ENCODE measurements at places on chromosomes 13 and 19.

- no peak for DNase-seq
Measured at GRCh38 chr13:101967781-101968180, 434.1 kb downstream of the FGF14 start.

DNA sequence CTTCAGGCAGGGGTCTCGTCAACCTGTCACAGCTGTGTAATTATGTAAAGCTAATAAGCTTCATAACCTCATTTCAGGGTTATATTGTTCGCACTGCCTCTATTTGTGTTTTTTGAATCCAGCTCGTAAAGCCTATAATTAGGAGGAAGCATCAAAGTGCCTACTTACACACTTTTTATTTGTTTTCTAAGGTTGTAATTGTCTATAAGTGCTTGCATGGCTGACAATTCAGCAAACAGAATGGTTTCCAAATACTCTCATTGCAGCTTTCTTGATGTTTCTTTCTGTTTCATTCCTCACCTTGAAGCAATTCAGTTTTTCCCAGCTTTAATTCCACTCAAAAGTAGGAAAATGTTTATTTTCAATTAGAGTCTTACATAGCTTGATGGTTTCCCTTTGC lies 336.3 kb downstream of the HS6ST3 start:
- DNase-seq: no peak

DNA sequence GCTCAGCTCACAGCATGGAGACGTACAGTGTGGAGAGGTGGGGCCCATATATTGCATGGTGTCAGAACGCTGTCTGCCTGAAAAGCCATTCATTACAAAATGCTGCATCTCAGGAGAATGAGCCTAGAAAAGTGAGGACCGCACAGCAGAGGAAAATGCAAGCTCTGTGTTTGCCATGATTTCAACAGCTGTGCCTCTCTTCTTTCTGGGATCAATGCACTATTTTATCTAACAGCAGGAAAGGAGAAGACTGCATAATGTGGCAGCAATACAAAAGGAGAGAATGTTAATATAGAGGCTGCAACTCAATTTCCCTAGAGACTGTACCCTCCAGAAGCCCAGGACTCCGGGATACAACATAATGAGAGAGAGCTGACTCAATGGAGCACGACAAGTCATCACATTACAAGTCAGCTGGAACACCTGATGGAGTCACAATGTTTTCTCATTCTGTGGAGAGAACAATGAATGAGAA lies 368.0 kb downstream of the FGF14 start:
- no peak for DNase-seq

DNA sequence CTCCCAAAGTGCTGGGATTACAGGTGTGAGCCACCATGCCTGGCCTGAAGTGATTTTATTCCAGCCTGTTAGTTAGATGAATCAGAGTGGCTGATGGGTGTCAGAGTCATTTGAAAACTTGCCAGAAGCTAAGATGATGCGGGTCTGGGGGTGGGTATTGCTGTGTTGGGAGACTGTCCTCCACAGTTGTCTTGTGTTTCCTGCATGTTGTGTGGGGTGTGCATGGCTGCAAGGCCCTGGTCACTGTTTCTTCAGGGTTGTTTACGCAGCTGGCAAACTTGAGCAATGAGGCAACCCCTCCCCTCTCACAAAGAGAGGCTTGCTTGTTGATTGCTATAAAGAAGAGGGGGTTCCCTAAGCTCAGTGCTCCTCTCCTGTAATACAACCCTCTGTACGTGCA lies 71.8 kb downstream of the TRPM4 start:
- DNase-seq: no peak

GRCh38 chr19:14677464-14677863 lies 2.8 kb upstream of the ADGRE3 start:
- no peak for DNase-seq

- DNase-seq: no peak
Measured at GRCh38 chr19:49858088-49858985, 7.4 kb downstream of the PTOV1 start.

GRCh38 chr19:28377077-28377476 lies 835.9 kb downstream of the UQCRFS1 start:
- no peak for DNase-seq

- DNase-seq: no peak
Measured at GRCh38 chr13:92537471-92537870, 689.1 kb upstream of the GPC6 start.

DNA sequence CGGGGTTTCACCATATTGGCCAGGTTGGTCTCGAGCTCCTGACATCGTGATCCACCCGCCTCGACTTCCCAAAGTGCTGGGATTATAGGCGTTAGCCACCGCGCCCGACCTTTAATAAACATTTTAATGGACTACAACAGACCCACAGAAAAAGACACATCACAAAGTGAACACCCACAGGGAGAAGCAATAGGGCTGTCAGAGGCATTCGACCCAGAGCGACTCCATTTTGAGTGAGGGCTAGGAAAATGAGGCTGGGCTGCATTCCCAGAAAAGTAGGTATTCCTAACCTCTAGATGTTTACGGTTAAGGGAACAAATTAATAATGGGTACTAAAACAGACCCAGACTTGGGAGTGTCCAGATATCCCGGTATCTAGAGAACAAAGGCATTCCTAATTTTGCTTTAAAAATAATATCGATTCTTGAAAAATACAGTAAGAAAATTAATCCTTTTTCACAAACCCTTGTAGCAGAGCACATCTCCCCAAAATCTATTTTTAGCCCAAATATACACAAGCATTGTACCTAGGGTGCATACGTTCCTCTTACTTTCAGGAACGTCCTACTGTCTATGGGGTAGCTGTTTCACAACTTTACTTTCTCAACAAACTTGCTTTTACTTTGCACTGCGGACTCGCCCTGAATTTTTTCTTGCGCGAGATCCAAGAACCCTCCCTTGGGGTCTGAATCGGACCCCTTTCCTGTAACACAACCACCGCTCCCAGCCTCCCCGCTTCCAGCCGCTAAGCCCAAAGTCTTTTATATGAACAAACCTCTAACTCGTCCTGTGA lies 811 bp upstream of the ZNF8 start:
- DNase-seq: peak; percentile 1

- DNase-seq: no peak
Measured at GRCh38 chr19:54955376-54955775, 8.0 kb upstream of the NLRP7 start.

DNA sequence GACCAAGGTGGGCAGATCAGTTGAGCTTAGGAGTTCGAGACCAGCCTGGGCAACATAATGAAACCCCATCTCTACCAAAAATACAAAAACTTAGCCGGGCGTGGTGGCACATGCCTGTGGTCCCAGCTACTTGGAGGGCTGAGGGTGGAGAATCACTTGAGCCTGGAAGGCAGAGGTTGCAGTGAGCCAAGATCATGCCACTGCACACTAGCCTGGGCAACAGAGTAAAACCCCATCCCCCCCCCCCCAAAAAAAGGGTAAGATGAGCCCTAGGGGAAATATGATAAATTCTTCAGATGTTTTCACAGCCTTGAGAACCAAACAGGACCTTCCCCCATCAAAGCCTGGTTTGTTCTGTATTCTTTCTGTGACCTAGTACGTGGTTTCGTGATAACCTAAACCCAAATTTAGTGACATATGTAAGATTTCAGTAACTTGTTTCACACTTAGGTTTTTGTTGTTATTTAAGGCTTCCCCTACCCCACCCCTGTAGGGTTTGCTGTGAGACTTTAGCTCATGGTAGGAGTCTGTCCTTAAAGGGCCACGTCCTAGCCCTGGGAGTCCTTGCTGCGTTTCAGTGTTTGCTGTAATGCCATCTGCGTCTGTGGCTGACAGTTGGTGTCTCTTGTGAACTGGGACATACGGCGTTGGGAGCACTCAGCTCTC lies 49.6 kb downstream of the MYO9B start:
- peak; percentile 24 for DNase-seq

GRCh38 chr13:22592515-22592914 lies 588.3 kb upstream of the SGCG start:
- no peak for DNase-seq

GRCh38 chr13:94696171-94696570 lies 16.2 kb downstream of the SOX21 start:
- DNase-seq: no peak

DNA sequence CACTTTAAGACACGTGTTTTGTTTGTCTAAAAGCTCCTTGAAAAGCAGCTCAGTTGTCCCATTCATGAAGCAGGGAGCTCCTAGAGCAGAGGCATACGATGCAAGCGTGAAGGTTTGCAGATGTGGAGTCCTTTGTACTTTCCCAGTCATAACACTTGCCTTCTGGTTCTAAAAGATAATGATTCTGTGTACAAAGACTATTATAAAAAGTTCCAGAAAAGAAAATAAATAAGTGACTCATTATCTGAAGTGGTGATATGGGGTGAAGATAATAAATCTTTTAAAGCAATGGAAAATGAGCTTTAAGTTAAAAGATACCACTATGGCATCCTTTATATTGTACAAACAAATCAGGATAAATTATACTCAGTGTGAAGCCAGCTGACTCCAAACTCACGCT lies 569.9 kb downstream of the MYO16 start:
- DNase-seq: no peak

GRCh38 chr13:50460358-50460757 lies 383.1 kb downstream of the DLEU7 start:
- no peak for DNase-seq

DNA sequence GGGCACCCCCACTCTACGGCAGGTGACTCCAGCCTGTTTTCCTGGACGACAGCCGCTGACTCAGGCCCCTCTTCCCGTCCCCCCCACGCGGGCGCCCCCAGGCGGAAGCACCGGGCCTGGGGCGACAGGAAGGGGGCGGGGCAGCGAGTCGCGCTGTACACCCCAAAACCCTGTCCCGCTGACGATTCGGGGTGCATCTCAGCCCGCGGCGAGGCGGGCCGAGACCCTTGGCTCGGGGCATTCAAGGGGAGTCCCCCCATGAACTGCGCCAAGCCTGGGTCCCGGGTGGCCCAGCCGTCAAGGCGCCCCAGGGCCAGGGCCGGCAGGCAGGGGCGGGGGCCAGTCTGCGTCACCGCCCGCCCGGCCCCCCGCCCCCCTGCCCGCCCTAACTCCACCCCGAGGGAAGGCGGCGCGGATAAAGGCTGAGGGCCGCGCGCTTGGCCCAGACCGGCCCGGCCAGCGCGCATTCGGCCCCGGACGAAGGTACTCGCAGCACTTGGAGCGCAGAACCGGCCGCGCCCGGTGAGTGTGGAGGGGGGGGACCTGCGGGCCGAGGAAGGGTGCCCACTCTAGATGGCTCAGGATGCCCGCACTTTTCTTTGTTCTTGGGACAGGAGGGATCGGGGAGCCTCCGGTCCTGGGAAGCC lies at the start of gene MIDN:
TSS of gene MIDN (plus strand) at position 445 of the 647 bp plus-strand sequence. CDS start 1,714 bp downstream, outside the sequence.
- no peak for DNase-seq

DNA sequence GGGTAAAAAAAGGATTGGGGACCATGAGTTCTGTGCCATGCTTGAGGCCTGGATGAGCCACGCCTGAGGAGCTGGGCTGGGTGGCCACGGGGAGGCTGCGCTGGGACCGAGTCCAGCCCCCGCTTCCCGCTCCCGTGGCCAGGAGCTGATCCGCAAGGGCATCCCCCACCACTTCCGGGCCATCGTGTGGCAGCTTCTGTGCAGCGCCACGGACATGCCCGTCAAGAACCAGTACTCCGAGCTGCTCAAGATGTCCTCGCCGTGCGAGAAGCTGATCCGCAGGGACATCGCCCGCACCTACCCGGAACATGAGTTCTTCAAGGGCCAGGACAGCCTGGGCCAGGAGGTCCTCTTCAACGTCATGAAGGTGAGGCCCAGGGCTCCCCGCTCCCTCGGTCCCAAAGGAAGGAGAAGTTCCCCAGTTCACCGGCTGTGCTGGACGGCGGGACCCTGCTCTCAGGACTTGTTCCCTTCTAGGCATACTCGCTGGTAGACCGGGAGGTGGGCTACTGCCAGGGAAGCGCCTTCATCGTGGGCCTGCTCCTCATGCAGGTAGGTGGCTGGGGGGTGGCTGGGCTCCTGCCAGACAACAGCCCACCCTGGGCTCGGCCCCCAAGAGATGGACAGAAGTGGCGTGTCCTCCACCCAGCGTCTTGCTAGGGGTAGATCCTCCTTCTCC lies 18.9 kb downstream of the EVI5L start:
- no peak for DNase-seq

GRCh38 chr13:99004978-99005377 lies 27.1 kb upstream of the DOCK9 start:
- DNase-seq: no peak

- DNase-seq: no peak
Measured at GRCh38 chr19:10768936-10769335, 51.1 kb downstream of the DNM2 start.

DNA sequence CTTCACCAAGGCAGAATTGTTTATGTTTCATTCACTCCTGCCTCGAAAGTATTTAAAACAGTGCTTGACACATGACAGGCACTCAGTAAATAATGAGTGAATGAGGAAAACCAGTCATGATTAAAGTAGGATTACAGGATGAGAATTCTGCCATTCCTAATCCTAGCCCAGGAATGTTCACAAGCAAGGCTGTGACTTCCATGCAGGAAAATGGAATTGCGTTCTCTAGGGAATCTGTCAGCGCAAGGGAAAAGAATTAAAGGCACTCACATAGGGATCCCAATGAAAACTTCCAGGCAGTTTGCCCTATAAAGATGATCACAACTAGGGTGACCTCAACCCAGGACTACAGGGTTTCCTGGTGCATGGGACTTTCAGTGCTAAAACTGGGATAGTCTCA lies 143.4 kb downstream of the CYSLTR2 start:
- no peak for DNase-seq

DNA sequence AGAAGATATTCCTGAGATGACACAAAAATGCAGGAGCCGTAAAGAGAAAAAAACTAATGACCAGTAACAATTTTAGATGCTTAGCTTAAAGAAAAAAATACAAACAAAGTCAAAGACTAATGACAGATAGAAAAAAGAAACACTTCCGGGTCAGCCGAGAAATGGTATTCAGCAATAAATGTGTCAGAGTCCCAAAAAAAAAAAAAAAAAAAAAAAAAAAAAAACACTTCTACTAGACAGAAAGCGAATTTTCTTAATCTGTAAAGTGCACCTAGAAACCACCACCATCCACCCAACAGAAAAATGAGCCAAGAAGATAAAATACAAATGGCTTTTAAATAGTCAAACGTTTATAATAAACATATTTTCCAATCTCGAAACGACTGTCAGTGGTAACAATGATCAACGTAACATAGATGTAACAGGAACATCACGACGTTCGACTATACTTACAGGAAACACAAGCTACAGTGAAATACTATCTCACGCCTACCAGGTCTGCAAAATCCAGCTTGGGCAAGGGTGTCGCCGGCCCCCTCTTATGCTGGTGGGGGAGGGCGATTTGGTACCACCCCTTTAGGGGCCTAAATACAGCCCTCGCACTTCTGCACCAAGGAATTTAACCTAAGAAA lies 10.6 kb downstream of the ABHD17A start:
- no peak for DNase-seq

GRCh38 chr13:33057019-33057780 lies 41.0 kb downstream of the KL start:
- no peak for DNase-seq

GRCh38 chr13:41973247-41973741 lies 12.4 kb upstream of the VWA8 start:
- DNase-seq: no peak

- DNase-seq: no peak
Measured at GRCh38 chr13:27023385-27024073, 148.1 kb downstream of the USP12 start.
